ENCODE measurements at places on chromosomes 11 and 22. TPM values are rescaled to one million over a fixed set of nuclear protein-coding genes. Genes with fewer than 3 reads are reported as not detected.

Gene MS4A2
- total RNA-seq, result not detected

Gene DUSP18
- total RNA-seq, result 4.4 TPM

Gene DKK3
- 17.7 TPM for total RNA-seq

Gene OR51B4
- not detected for total RNA-seq

Gene OR5D18
- total RNA-seq, result not detected

Gene RAG2
- total RNA-seq, result not detected

Gene LIPT2
- total RNA-seq, result 2.5 TPM

Gene RASL10A
- total RNA-seq, result 0.22 TPM

Gene ESAM
- 12.8 TPM for total RNA-seq

Gene GUCY1A2
- 0.08 TPM for total RNA-seq

Gene KLHDC7B
- total RNA-seq, result 0.02 TPM

Gene CENPM
- total RNA-seq, result 40.5 TPM

Gene EHF
- 1.4 TPM for total RNA-seq

Gene SLN
- total RNA-seq, result 2.5 TPM

Gene FAM89B
- 47.9 TPM for total RNA-seq

Gene KCNK4
- not detected for total RNA-seq

Gene GRAMD1B
- 22.2 TPM for total RNA-seq

Gene PDE2A
- total RNA-seq, result 2.0 TPM

Gene DCHS1
- total RNA-seq, result 0.07 TPM

Gene OR8G1
- total RNA-seq, result not detected

Gene TCN2
- 4.7 TPM for total RNA-seq

Gene EMID1
- 0.42 TPM for total RNA-seq

Gene SLC25A17
- total RNA-seq, result 21.7 TPM

Gene MMP13
- total RNA-seq, result 0.08 TPM

Gene SCUBE1
- 0.18 TPM for total RNA-seq

Gene CASP12
- total RNA-seq, result not detected

Gene RPLP2
- 2,318 TPM for total RNA-seq

Gene APOBEC3B
- 25.9 TPM for total RNA-seq

Gene TMEM132A
- 138 TPM for total RNA-seq

Gene RELT
- 6.9 TPM for total RNA-seq

Gene ABCC8
- 11.8 TPM for total RNA-seq

Gene CHADL
- total RNA-seq, result not detected

Gene PIH1D2
- total RNA-seq, result 0.86 TPM

Gene CARS1
- 64.0 TPM for total RNA-seq

Gene OR5A1
- not detected for total RNA-seq

Gene VPREB1
- total RNA-seq, result not detected

Gene RIN1
- 31.6 TPM for total RNA-seq

Gene LAMTOR1
- 159 TPM for total RNA-seq

Gene C11orf21
- not detected for total RNA-seq

Gene SELENOO
- total RNA-seq, result 19.4 TPM

Gene KCTD14
- 2.0 TPM for total RNA-seq

All from A549 treated with AZD2906 at 1 μM for 4 hours (cell line).